ENCODE measurements at places on chromosomes 16 and 17.

DNA sequence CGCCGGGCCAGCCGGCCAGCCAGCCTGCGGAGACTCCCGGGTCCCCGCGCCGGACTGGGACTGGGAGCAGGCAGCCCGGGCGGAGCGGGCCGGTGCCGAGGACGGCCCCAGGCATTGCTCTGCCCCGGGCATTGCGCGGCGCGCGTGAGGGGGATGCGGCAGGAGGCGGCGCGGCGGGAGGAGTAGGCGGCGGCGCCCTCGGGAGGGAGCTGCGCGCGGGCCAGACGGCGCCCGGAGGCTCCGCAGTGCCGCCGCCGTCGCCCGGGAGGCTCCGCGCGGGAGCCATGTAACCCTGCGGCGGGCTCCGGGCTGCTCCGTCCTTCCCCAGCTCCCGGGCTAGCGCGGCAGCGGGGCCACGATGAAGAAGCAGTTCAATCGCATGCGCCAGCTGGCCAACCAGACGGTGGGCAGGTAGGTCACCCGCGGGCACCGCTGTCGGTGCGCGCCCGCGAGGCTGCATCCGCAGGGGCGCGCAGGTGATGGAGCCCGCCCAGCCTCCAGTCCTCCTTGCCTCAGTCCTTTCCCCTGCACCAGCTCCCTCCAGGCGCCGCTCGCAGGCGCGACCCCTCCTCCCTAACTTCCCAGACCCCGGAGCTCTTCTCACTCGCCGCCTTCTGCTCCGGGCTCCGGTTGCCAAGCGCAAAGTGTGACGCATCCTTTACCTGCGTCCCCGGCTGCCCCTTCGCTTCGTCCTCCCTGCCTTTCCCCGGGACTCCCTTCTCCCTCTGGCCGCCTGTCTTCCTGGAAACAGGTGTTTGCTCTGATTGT, at the start of gene ARHGAP44:
ARHGAP44 (plus strand) TSS at position 18 of the 768 bp plus-strand sequence; CDS start at position 359, 341 bp downstream.
- DNase-seq, result peak; percentile 75

DNA sequence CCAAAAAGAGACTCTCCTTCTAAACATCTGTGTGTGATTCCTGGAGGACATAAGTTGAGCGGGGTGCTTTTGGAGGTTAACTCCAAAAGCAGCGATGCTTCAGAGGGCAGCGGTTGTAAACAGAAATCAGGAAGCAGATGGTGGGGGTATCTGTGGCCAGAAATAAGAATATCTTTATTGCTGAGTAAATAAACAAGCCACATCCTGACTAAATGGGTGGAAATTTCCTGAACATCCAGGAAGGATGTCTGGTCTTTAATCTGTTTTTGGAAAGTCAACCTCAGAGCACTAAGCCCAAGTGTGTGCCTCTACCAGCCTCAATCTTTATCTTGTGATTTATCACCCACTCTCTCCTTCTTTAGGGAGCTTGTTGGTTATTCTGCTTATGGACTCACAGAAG, 123.3 kb downstream of the CDH13 start:
- no peak for DNase-seq

DNA sequence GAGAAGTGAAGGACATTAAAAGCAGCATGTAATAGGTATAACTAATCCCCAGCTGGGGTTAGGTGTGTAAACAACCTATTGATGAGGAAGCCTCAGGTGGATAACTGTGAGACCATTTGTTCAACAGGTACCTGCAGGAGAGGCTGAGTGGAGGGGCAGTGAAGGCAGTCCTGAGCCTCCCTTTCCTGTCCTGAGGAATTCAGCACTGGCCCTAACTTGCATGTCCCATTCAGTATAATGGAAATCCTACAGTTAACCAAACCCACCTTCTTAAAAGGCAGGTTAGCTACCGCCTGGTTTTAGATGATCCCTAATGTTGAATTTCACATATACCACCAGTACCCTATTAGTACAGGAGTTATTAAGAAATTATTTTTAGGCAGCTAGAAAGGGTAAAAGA, 225.9 kb upstream of the GOT2 start:
- DNase-seq, result no peak

DNA sequence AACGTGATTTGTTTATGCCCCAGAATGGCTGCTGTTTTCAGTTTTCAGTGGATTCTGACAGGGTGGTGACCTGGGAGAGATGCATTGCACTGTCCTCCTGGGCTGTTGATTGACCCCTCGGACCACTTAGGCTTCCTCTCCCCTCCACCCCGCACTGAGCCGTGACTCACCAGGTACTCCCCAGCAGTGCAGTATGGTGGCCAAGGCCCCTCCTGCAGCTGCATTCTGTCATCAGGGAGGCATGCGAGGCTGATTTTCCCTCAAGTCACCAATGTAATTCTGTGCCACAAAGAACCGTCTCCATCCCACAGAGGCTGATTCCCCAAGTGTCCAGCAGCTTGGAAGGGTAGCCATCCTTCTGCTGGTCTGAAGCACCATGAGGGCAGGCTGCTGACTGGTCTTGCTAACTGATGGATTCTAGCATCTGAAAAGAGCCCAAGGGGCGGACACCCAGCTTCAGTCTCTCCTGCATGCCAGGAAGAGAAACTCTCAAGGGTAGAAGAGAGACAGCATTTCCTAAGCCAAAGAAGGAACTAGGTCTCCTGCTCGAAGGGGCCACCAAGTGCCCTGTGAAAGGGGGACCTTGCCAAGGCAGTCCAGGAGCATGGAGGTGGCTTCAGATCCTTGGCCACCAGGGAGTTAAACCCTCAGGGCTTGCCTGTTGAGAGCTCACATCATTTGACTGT, 148.1 kb downstream of the SOCS1 start:
- DNase-seq, result no peak

DNA sequence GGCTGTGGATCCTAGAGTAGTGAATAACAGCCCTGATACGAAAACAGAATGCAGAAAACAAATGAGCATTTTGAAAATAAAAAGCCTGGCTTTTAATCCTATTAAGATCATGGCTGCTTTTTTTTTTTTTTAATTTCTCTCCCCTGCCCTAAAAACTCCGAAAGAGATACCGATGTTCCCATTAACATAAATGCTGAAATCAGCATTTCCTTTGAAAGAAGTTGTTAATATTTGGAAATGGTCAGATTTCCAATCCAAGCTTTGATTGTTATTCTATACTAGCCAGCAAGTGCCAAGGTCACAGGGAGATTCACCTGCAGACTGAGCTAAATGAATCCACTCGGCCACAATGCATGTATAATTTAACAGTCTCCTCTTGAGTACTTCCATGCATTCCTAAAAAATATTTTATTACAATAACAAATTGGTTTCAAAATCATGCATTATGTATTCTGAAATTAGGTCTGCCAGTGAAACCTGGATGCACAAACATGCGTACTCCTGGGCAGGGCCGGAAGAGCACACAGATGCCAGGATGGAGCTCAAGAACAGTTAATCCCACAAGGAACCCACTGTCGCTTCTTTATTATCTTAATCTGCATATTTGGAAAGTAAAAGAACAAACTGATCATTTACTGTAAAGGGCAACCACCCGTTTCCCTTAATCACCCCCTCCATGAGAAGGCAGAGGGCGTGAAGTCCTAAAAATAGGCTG, 521.5 kb upstream of the ZFHX3 start:
- DNase-seq, result no peak

GRCh38 chr17:80442764-80443163, 27.8 kb downstream of the ENDOV start:
- DNase-seq, result no peak

Data from uterus (tissue), 4 donors.